Stomach (tissue), 19 donors: ENCODE measurements at places on chromosomes 3 and 15. TPM values are rescaled to one million over a fixed set of nuclear protein-coding genes. Genes with fewer than 3 reads are reported as not detected.

CCR3 gene
- total RNA-seq: 8.9 TPM

GP5 gene
- total RNA-seq: not detected

DNA sequence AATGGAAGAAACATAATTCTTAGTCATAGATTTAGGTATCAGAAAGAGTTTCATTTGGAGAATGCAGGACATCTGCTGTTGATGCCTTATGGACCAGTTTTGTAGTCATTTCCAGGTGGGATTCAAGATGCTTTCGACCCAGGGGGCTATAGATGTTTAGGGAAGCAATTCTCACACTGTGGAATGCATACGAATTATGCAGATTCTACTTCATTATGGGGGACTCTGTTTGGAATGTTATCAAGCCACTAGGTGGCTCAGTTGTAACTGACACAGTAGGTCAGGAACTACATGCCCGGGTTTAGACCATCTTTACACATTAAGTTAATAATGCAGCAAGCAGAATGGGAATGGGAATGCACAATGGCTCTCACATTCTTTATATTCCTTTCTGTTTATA is 1359.8 kb downstream of the ZPLD1 start:
- H3K27me3 ChIP-seq: no peaks in the 10 kb centered on the region
- no peak for DNase-seq
- no peaks in the 10 kb centered on the region for H3K4me1 ChIP-seq

GRCh38 chr15:97189162-97189780 is 771.2 kb upstream of the ARRDC4 start:
- no peak overlapping the region for H3K27ac ChIP-seq
- H3K36me3 ChIP-seq: no peaks in the 10 kb centered on the region
- no peak for DNase-seq

SLC2A2 gene
- total RNA-seq: not detected

CPNE4 gene
- 4.1 TPM for total RNA-seq

- DNase-seq: peak; percentile 32
- H3K27me3 ChIP-seq: no peaks in the 10 kb centered on the region
- H3K4me1 ChIP-seq: peaks cover 46% of the 10 kb centered on the region
These were observed 73.2 kb downstream of the PRICKLE2 start for GRCh38 chr3:64152086-64152485.

GRCh38 chr3:127106456-127106855 is 86.5 kb upstream of the PRR23E start:
- DNase-seq: no peak
- H3K4me1 ChIP-seq: no peaks in the 10 kb centered on the region
- no peak overlapping the region for H3K27ac ChIP-seq
- no peaks in the 10 kb centered on the region for H3K27me3 ChIP-seq
- no peaks in the 10 kb centered on the region for H3K36me3 ChIP-seq
- no peak overlapping the region for H3K4me3 ChIP-seq

DNA sequence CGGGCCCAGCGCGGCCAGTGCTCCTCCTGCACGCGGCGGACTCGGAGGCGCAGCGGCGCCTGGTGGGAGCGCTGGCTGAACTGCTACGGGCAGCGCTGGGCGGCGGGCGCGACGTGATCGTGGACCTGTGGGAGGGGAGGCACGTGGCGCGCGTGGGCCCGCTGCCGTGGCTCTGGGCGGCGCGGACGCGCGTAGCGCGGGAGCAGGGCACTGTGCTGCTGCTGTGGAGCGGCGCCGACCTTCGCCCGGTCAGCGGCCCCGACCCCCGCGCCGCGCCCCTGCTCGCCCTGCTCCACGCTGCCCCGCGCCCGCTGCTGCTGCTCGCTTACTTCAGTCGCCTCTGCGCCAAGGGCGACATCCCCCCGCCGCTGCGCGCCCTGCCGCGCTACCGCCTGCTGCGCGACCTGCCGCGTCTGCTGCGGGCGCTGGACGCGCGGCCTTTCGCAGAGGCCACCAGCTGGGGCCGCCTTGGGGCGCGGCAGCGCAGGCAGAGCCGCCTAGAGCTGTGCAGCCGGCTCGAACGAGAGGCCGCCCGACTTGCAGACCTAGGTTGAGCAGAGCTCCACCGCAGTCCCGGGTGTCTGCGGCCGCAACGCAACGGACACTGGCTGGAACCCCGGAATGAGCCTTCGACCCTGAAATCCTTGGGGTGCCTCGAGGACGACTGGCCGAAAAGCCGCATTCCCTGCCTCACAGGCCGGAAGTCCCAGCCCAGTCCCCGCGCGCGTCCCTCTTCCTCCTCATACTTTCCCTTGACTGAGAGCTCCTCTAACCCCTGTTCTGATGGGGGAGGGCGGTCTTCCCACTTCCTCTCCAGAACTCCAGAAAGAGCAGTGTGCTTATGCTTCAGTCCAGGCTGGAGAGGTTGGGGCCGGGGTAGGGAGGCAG is 1.4 kb upstream of the IL17RC start:
- H3K27ac ChIP-seq: peak overlapping the region; percentile 84
- peak; percentile 76 for DNase-seq
- H3K36me3 ChIP-seq: peaks cover 21% of the 10 kb centered on the region
- H3K4me1 ChIP-seq: peaks cover 76% of the 10 kb centered on the region

DNA sequence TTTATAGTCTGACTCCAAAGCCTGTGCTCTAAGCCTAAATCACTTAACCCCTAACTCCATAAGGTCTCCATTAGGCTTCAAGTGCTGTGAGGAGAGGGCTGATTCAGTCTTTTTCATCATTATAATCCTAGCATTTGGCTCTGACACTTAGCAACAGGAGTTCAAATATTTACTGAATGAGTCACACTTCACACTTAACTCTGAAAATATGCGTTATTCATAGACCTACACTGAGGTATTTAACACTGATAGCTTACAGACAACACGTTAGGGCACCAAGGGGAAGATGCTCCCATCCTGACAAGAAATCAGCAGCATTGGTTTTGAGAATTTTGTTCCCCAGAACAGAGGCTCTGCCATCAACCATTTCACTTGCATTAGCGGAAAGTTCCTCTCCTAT is 53.5 kb downstream of the MSL2 start:
- peaks cover 20% of the 10 kb centered on the region for H3K36me3 ChIP-seq
- no peaks in the 10 kb centered on the region for H3K27me3 ChIP-seq
- H3K4me3 ChIP-seq: no peak overlapping the region
- peak overlapping the region; percentile 15 for H3K27ac ChIP-seq

- DNase-seq: no peak
- H3K27me3 ChIP-seq: no peaks in the 10 kb centered on the region
- H3K4me3 ChIP-seq: no peak overlapping the region
- no peaks in the 10 kb centered on the region for H3K4me1 ChIP-seq
- H3K27ac ChIP-seq: no peak overlapping the region
These were observed 79.0 kb downstream of the ASB7 start for GRCh38 chr15:100681335-100681746.

ZDHHC3 gene
- total RNA-seq: 78.8 TPM

DNA sequence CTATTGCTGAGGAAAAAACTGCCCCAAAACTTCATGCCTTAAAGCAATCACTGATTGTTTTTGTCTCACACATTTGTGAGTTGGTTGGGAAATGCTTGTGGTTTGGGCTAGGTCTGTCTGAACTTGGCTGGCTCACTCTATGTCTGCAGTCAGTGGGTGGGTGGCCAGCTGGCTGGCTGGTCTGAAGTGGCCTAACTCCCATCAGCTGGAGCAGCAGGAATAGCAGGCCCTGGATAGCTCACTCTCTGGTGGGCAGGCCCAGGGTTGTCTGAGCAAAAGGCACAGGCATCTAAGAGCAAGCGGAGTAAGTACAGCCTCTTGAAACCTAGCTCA is 37.7 kb upstream of the PRR20G start:
- no peak overlapping the region for H3K27ac ChIP-seq
- no peaks in the 10 kb centered on the region for H3K4me1 ChIP-seq
- no peak overlapping the region for H3K4me3 ChIP-seq
- no peaks in the 10 kb centered on the region for H3K36me3 ChIP-seq

PARP16 gene
- 5.8 TPM for total RNA-seq

SLC22A13 gene
- total RNA-seq: not detected

GRCh38 chr3:45553469-45553974 is 41.0 kb upstream of the LIMD1 start:
- no peak overlapping the region for H3K4me3 ChIP-seq
- no peaks in the 10 kb centered on the region for H3K27me3 ChIP-seq
- H3K36me3 ChIP-seq: no peaks in the 10 kb centered on the region

DNA sequence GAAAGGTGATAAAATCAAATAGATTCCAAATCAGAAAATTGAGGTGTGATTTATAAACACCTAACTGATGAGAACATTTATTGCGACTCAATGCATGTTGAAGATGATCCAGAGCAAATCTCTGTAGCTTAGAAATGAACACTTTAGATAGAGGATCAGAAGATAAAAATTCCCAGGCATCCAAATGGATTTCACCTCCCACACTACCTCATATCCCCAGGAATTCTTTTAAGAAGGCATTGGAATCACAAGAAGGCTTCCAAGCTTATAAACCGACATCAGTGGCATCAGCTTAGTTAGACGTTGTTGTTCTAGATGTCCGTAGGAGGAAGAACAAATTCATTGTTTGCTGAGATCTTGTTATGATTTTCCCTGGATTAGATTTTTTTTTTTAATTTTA is 154.4 kb downstream of the EBLN2 start:
- H3K4me3 ChIP-seq: no peak overlapping the region
- no peaks in the 10 kb centered on the region for H3K4me1 ChIP-seq
- H3K36me3 ChIP-seq: no peaks in the 10 kb centered on the region
- no peaks in the 10 kb centered on the region for H3K27me3 ChIP-seq
- DNase-seq: no peak

DNA sequence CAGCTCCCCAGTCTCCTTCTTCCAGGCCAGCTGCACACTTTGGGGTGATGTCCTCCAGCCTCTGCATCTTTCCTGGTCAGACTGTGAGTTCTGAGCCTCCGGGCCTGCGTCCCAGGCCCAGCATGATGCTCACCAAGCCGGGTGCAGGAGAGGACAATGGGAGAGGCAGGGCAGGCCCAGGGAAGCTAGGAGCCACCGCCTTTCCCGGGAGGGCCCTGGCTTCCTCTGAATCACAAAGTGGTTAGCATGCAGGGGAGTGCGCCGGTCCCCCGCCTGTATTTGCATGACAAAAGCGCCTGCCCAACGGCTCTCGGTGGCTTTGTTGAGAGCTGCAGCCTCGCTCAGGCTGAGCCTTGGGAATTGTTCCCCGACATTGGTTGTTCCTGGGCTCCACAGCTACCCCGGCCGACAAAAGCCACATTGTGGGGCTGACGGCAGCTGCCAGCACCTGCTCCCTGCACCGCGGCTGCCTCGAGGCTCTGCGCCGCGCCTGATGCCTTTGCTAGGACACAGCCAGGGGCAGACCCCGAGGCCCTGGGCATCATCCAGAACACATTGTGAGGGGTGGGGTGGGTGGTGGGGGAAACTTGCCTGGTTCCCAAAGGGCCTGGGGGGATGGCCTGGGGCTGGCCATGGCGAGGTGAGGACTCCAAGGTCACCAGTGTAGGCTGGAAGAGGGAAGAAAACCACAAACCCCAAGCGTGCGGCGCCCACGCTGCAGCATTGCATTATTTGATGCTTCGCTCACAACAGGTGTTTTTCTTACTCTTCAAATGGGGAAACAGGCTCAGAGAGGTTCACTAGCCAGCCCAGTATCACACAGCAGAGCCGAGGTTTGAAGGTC is 20.0 kb upstream of the KLF13 start:
- H3K4me3 ChIP-seq: no peak overlapping the region
- H3K4me1 ChIP-seq: peaks cover 34% of the 10 kb centered on the region
- peak; percentile 74 for DNase-seq
- no peaks in the 10 kb centered on the region for H3K36me3 ChIP-seq
- H3K27me3 ChIP-seq: no peaks in the 10 kb centered on the region
